ENCODE measurements at places on chromosomes 13 and 19.

DNA sequence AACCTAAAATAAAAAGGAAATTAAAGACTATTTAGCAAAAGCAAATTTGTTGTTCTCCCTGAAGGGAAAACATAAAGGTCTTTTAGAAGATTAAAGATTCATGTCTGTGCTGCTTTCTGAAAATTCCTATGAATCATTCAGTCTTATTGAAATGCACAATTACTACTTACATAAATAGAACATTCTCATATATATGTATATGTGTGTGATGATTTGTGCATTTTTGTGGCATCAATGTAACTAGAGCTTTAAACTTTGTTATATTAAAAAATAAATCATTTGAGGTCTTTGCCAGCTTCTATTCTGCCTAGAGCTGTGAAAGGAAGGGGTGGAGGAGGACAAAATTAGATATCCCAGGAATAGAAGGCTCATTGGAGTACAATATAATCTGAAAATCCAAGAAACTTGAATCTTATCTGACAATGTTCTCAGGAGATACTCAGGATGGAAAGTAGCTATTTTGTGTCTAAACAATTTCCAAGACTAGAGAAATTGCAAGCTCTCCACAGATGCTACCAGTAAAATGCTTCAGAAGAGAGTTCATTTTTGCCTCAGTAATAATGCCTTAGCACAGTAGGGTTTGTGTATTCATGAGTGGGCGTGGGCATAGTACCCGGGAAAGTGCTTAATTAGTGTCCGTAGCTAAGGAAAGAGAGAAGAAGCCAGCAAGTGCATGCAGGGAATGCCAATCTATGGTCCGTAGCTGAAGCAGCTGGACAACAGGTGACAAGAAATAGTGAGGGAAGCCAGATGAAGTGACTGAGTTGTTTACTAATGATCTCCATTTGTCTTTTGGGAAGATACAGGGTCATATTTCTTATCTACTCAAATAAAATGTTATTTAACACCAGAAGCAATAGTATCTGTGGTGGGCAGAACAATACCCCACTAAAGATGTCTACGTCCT lies 395.5 kb upstream of the NBEA start:
- DNase-seq, result no peak

- no peak for DNase-seq
Measured at GRCh38 chr13:110431425-110432294, 124.6 kb downstream of the COL4A2 start.

DNA sequence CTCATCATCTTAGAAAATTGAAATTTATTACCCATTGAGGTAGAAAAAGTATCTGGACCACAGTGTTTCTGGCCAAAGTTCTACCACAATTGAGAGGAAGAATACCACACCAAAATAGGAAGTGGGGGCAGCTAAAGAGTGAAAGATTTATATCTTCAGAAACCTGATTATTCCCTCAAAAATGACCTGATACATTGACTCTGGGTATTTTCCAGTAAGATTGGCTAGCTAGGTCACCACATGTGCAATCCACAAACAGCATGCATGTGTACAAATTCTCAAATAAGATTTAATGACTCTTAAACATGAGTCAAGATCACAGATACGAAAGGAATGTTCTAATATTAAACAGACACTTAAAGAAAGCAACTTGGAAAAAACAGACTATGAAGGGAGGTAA lies 1516.2 kb upstream of the PCDH20 start:
- DNase-seq, result no peak

GRCh38 chr13:67036699-67037457 lies 193.3 kb downstream of the PCDH9 start:
- DNase-seq, result no peak

- no peak for DNase-seq
Measured at GRCh38 chr13:46100191-46100815, 4.5 kb downstream of the CPB2 start.

GRCh38 chr13:27853335-27853734 lies 61.1 kb downstream of the GSX1 start:
- no peak for DNase-seq

- DNase-seq, result peak; percentile 47
Measured at GRCh38 chr19:39052243-39052746, 19.9 kb upstream of the FBXO27 start.

GRCh38 chr13:81487151-81487550 lies 1146.2 kb upstream of the SPRY2 start:
- no peak for DNase-seq

DNA sequence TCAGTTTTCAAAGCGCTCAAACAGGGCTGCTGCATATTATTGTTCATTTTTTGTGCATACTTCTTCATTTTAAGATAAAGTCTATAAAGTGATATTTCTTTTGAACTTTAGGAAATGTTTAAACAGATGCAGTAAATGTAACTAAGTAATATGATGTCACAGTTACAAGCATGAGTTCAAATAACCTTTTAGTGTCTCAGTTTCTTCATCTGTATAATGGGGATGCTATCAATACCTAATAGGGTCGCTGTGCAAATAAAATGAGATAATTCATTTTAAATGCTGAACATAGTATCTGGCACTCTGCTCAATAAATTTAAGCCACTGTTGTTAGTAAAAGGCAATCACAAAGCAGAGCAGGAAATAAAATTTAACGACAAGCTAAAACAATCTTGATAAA lies 97.5 kb downstream of the UGGT2 start:
- no peak for DNase-seq

GRCh38 chr19:47464675-47465419 lies 6.8 kb downstream of the SLC8A2 start:
- DNase-seq, result no peak

DNA sequence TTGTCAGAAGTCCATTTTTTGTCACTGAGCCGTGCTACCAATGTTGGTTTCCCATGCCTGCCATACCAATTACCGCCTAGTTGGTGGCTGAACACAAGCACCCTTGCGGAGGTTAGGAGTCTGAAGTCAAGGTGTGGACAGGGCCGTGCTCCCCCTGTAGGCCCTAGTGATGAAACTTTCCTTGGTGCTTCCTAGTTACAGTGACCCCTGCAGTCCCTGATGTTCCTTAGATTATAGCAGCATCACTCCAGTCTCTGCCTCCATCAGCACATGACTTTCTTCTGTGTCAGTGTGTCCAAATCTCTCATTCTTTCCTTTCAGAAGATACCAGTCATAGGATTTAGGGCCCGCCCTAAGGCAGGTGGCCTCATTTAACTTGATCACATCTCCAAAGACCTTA lies 99.0 kb downstream of the MYO16 start:
- DNase-seq, result no peak

DNA sequence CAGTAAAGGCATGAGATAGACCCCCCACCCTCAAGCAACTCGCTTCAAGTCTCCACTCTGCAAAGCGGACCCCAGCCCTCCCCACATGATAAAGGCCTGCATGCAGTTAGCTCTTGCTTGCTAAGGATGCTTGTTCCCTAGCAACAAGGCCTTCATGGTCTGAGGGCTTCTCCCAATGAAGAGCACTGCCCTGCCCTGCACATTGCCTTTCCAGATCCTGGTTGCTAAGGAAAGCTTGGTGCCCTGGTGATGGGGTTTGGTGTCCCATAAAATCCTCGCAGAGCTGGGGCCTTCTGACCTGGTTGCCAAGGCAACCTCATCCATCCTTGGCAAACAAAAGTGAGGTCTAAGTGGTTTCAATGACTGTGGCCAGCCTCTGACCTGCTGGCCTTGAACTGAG lies 6.0 kb downstream of the DBP start:
- no peak for DNase-seq

DNA sequence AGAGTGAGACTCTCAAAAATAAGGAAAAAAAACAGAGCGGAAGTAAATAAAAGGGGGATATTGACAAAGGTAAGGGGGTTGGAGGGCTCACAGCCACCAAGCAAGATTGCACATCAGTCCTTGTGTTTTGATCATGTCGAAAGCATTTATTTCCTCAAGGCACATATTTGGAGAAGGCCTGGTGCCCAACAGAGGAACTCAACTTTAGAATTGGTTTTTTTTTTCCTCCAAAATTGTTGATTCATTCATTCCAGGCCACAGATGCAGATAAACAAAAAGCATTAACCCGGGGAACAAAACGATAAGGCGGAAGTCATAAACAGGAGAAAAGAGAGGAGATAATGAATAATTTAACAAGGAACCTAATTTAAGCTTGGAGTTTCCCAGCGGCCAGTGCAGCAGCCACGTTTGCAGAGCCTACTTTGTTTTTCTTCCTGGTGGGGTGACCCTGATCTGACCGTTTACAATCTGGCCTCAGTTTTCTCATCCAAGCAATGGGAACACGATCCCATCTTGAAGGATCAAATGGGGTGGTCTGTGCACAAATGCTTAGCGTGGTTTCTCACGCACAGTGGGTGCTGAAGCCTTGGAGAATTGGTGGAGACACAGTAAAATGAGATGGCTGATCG lies 2.1 kb upstream of the PTPRS start:
- DNase-seq, result no peak

DNA sequence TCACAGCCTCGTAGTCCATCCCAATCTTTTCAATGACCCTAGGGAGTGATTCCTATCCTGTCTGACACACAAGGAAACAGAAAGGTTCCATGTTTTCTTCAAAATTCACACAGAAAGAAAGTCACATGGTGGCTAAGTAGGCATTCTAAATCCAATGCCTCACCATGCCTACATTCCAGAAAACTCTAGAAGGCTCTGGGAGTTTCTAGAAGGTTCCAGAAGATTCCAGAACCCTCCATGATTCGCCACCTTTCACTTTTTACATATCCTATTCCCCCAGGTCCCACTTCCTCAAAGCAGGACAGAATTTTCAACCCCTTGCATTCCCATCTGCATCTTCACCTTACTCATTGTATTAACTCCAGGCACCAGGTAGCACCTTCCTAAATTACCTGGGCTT lies 23.1 kb downstream of the GNG7 start:
- DNase-seq, result no peak

- DNase-seq, result no peak
Measured at GRCh38 chr19:30070968-30071632, 129.1 kb downstream of the URI1 start.

DNA sequence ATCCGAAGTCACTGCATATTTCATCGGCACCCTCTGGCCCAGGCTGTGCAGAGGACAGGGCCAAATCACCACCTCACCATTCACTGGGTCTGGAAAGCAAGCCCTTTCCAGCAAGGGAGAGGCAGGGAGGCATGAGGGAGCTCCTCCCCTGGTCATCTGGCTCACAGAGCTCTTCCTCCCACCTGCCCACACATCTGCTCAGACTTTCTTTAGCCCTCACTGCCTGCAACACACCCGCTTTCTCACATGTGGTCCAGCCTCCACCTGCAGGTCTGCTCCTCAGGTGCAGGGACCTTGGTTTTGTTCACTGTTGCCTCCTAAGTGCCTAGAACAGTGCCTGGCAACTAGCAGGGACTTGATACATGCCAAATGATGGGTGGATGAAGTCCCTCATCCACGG lies 21.0 kb upstream of the SLC35E1 start:
- no peak for DNase-seq

DNA sequence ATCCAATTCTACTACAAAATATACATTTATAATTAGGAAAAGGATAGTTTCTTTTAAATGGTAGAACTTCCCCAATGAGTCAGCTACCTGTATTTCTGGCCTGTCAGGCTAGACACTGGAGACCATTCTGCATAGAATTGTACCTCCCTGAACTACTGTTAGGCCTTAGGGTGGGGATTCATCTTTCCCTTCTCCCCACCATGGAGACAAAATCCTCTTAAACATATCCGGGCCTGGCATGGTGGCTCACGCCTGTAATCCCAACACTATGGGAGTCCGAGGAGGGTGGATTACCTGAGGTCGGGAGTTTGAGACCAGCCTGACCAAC lies 24.5 kb upstream of the TPT1 start:
- DNase-seq, result no peak

GRCh38 chr13:97352815-97353214 lies 81.2 kb upstream of the RAP2A start:
- no peak for DNase-seq

DNA sequence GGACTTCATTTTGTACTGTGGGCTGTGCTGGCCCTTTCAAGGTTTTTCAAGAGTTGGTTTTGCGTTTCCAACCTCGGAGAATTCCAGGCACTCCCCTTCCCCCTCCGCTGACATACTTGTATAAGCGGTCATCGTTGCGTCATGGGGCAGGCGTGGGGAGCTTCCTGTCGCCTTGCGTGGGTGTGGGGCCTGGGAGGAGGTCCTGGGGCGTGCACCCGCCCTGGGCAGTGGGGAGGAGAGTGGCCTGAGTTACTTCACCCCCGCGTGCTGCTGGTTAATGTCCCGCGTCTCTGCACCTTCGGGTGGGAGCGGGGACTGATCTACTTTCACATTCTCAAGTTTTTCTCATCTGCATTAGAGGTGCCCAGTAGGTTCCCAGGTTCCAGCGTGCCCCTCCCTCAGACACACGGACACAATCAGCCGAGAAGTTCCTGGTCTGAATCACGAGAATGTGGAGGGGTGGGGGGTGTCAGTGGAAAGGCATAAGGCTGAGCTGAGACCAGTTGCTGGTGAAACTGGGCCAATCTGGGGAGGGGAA lies 4.1 kb downstream of the IER2 start:
- DNase-seq, result no peak

- DNase-seq, result no peak
Measured at GRCh38 chr13:85535316-85536084, 263.7 kb downstream of the SLITRK6 start.

GRCh38 chr13:27408074-27408473 lies 16.3 kb upstream of the GTF3A start:
- no peak for DNase-seq

GRCh38 chr13:85141401-85141800 lies 657.8 kb downstream of the SLITRK6 start:
- no peak for DNase-seq

GRCh38 chr13:44843403-44843802 lies 145.9 kb downstream of the NUFIP1 start:
- no peak for DNase-seq

DNA sequence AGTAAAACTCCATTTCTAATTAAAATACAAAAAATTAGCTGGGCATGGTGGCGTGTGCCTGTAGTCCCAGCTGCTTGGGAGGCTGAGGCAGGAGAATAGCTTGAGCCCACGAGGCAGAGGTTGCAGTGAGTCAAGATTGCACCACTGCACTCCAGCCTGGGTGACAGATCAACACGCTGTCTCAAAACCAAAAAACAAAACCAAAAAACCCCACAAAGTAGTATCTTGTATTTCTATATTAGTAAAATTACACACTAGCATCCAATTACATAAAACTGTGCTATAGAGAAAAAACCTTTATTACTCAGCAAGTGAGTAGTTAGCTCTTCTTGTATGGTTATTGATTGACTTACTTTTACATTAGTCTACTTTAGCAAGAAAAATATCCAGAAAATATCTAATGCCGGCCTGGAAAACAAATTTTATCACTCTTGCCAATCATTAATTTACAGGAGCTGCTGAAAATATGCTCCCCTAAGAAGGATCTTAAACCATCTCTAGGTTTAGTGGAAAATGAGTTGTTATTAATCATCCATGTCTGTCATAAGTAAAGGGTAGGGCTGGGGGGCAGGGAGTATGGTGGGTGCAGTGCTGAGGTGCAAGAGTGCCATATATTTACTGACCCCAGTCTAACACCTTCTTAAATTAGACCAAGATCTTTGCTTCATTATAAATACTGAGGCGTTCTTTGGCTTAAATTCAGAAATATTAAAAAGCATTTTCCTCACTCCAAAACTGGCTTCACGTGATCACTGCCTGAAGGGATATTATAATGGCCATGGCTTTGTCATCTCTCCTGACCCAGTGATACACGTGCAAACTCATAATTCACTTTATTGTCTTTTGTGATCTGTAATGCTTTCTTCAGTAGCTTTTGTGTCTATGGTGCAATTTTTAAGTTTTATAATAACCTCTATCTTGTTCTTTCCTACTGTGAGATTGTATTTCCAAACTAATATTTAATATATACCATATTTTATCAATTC lies 44.1 kb downstream of the UBL3 start:
- no peak for DNase-seq

- DNase-seq, result no peak
Measured at GRCh38 chr13:59157181-59157580, 1006.5 kb downstream of the DIAPH3 start.

GRCh38 chr19:2556221-2557092 lies 80.5 kb downstream of the GADD45B start:
- no peak for DNase-seq

All from stimulated activated CD8-positive, alpha-beta memory T cell treated with anti-CD3 and anti-CD28 coated beads, Interleukin-4, amount 100 ng/mL, for 1 hour (primary cell).